ENCODE measurements at places on chromosomes 11 and 22.

DNA sequence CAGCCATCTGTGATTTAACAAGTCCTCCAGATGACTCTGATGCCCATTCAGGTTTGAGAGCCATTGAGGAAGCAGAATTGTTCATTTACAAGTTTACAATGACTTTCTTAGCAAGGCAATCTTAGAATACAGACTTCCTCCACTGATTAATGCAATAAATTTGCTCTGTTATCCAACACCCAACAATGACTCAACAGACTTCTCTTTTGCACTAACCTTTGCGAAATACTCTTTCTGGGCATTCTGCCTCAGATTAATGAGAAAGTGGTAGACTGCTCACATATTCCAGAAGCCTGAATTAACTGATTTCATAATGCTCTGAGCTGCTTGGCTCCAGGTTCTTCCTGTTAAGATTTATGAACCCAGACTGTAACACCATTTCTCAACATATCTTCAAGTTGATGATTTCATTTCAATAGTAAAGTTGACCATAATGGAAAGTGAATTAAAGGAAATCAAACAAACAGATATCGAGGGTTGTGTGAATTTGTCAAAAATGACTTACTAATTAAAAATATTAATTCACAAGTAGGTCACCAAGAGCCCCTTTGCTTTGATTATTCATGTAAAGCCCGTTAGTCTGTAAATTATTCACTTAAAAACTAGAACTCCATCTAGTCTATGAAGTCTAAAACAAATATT lies 70.5 kb upstream of the BLID start:
- H3K36me3 ChIP-seq: no peaks in the 10 kb centered on the region
- no peak for DNase-seq
- H3K27ac ChIP-seq: no peak overlapping the region
- no peaks in the 10 kb centered on the region for H3K27me3 ChIP-seq
- no peaks in the 10 kb centered on the region for H3K4me1 ChIP-seq

GRCh38 chr11:78416285-78417174 lies 1.1 kb downstream of the GAB2 start:
- H3K4me3 ChIP-seq: peak overlapping the region; percentile 85
- H3K27ac ChIP-seq: peak overlapping the region; percentile 88
- no peaks in the 10 kb centered on the region for H3K4me1 ChIP-seq
- DNase-seq: peak; percentile 84
- H3K27me3 ChIP-seq: no peaks in the 10 kb centered on the region

DNA sequence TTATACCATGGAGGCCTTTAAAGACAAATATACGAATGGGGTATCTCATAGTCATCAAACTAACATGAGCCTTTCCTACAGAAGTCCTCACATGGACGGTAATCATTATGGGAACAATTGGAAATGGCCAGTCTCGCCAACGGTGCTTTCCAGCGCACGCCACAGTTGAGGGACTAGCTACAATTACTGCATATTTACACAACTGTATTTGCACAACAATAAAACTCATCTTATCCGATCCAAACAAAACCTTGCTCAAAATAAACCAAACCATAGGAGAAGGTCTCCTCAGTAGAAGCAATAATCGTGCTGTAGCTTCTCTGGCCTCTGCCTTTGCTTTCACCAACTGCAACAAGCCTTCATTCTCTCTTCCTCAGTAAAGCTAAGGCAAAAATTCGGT lies 5.9 kb downstream of the CADM1 start:
- H3K4me1 ChIP-seq: peaks cover 9% of the 10 kb centered on the region
- no peak overlapping the region for H3K27ac ChIP-seq
- H3K36me3 ChIP-seq: no peaks in the 10 kb centered on the region
- DNase-seq: no peak
- H3K27me3 ChIP-seq: no peaks in the 10 kb centered on the region
- no peak overlapping the region for H3K4me3 ChIP-seq

DNA sequence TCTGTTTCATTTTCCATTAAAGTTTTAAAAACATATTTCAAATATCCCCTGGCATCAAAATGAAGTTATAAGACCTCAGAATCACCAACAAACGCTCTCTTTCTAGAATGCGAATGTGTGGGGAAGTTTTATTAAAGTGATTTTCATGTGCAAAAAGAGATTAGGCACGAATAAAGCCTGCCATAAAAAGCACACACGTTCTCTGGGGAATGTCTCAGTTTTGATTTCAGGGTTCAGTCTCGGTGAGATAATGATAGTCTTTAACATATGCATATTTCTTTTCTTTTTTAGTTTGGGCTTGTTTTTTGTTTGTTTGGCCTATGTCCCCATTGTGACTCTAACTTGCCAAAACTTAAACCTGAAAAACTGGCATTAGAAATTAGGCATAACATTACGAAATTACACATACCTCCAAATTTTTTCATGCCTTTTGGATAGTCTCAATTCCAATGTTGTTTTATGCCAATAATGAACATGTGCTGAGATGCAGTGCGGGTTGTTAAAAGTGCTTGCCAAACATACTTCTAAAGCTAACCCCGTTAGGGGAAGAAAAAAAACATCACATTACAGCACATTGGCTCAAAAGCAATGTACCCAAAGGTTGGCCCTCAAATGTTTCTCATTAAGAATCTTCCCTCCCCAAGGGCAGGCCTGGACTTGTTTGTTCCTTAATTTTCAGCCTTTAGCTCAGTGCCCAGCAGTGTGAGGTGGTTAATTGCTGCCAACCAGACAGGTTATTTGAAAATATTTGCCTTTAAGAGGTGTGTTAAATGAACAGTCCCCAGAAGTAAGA lies 33.2 kb upstream of the FBLN1 start:
- H3K36me3 ChIP-seq: no peaks in the 10 kb centered on the region
- no peaks in the 10 kb centered on the region for H3K27me3 ChIP-seq
- H3K27ac ChIP-seq: no peak overlapping the region
- no peak for DNase-seq
- no peaks in the 10 kb centered on the region for H3K4me1 ChIP-seq

DNA sequence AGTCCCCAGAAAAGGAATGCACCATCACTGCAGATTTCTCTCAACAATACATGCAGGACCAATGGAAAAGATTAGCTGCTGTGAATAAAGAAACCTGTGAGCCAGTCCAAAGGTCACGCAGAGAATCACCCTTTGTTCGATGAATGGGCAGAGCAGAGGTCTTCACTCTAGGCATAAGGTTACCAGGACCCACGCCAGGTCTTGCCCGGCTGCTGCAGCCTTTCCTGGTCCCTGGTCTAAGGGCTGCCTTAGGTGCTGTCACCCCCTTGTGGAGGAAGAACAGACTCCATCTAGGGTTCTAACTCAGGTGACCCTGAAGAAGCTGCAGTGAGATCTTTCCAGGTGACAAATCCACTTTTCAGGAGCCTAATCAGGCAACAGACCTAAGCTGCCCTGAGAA lies 29.0 kb upstream of the NAP1L4 start:
- no peak overlapping the region for H3K27ac ChIP-seq
- no peak overlapping the region for H3K4me3 ChIP-seq
- H3K4me1 ChIP-seq: no peaks in the 10 kb centered on the region
- DNase-seq: peak; percentile 68
- no peaks in the 10 kb centered on the region for H3K27me3 ChIP-seq

GRCh38 chr11:100863080-100863581 lies 176.0 kb downstream of the ARHGAP42 start:
- DNase-seq: no peak
- H3K27ac ChIP-seq: no peak overlapping the region
- H3K4me3 ChIP-seq: no peak overlapping the region
- H3K36me3 ChIP-seq: no peaks in the 10 kb centered on the region

DNA sequence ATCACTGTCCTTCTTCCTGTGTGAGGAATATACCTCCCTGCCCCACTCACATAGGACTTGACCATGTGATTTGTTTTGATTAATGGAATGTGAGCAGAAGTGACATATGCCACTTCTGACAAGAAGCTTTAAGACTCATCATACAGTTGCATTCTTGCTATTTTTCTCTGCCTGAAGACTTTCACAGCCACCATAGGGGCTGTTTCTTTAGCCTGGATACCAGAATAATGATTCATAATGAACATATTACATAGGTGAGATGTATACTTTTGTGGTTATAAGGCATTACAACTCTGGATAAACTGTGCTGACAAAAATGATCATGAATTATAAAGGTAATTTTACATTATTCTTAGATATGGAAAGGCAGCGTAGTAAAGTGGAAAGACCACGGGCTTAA lies 798.0 kb downstream of the DLG2 start:
- H3K27ac ChIP-seq: no peak overlapping the region
- no peaks in the 10 kb centered on the region for H3K27me3 ChIP-seq
- H3K4me1 ChIP-seq: no peaks in the 10 kb centered on the region
- no peak for DNase-seq
- no peaks in the 10 kb centered on the region for H3K36me3 ChIP-seq

- no peak for DNase-seq
- H3K4me1 ChIP-seq: no peaks in the 10 kb centered on the region
- H3K27ac ChIP-seq: no peak overlapping the region
- H3K36me3 ChIP-seq: no peaks in the 10 kb centered on the region
- no peaks in the 10 kb centered on the region for H3K27me3 ChIP-seq
- no peak overlapping the region for H3K4me3 ChIP-seq
These were observed 7.0 kb downstream of the MS4A6A start for GRCh38 chr11:60175860-60176275.
